ENCODE measurements at places on chromosomes 12 and 14.

GRCh38 chr14:55819610-55820304 lies 239.8 kb downstream of the KTN1 start:
- DNase-seq: no peak

- no peak for DNase-seq
These were observed 422.6 kb downstream of the MDGA2 start for GRCh38 chr14:47252802-47253201.

DNA sequence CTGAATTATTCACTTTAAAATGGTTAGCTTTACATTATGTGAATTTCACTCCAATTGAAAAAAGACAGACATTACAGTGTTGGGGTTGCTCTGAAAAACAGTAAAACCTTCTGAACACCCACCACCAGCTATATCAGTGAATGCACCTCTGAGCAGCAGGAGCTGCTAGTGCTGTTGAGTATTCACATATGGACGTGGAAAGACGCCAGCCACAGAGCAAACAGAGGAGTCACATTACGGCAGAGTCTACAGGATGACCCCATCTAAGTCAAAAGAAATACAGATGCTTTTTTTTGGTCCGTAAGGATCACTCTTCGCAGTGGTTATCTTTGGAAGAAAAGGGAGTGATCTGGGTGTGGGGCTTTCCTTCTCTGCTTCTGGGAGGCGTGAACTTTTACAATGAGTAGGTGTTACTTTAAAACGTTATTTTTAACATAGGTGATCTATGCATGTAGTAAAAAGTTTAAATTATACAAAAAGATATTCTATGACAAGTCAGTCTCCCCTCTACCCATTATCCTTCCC lies 4.5 kb downstream of the HVCN1 start:
- no peak for DNase-seq

- DNase-seq: peak; percentile 38
These were observed 8.5 kb upstream of the PRKAB1 start for GRCh38 chr12:119659289-119659897.

DNA sequence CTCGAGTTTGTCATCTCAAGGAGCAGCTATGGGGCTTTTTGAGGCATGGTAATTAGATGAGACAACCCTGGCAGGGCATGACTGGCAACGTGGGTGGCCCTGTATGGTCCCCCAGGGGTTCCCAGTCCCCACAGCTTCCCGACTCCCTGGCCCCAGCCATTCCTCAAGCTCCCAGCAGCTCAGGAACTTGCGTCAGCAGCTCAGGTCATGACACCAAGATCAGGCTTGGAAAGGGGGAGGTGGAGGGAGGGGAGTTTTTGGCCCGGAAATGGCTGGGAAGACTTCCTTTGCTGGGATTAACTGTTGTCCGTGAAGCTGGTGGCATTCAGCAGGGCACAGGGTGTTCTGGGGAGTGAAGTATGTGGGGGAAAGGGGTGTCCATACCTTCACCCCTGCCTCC lies 10.4 kb upstream of the NRIP2 start:
- no peak for DNase-seq

DNA sequence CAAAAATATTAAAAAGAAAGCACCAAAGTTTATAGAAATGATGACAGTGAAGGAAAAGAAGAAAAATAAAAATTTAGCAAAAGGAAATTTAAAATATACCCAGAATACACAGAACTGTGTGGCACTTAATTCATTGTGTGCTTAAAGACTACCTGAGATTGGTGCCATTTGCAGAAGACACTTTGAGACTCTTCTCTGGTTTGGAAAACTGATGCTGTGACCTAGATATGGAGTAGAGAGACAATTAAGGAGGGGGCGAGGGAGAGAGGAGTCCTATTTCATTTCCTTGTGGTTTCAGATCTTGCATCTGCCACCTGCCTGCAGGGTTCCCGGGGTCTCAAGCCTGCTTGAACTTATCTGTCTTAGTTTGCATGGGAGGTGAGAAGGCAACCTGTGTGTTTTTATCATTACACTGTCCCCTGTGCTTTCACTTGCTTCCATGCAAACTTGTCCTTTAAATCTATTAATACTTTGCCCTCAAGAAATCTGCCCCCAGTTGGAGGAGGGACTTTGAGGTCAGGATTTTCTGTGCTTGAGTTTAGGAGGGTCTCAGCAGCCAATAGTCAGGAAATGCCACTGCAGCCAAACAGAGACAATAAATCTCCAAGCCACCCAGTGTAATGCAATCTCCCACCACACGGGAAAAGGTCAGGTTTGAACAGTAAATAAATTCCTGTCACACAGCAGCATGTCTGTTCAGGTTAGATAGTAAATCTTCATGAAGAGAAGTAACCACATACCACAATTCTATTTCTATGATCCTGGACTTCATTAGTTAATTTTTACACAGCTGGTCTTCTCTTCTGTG lies 119.4 kb downstream of the CAND1 start:
- no peak for DNase-seq

DNA sequence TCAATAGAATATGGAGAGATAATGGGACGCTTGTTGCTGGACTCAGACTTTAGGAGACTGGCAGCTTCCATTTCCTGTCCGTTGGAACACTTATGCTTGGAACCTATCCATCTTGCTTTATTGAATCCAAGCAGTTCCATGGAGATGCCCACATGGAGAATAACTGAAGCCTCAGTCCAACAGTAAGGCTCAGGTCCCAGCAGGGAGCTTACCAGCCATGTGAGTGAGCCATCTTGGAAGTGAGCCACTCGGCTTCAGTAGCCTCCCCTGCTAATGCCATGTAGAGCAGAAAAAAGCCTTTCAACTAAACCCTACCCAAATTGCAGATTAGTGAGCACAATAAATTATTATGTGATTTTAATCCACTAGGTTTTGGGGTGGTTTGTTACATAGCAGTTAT lies 538.8 kb upstream of the STXBP6 start:
- DNase-seq: no peak

DNA sequence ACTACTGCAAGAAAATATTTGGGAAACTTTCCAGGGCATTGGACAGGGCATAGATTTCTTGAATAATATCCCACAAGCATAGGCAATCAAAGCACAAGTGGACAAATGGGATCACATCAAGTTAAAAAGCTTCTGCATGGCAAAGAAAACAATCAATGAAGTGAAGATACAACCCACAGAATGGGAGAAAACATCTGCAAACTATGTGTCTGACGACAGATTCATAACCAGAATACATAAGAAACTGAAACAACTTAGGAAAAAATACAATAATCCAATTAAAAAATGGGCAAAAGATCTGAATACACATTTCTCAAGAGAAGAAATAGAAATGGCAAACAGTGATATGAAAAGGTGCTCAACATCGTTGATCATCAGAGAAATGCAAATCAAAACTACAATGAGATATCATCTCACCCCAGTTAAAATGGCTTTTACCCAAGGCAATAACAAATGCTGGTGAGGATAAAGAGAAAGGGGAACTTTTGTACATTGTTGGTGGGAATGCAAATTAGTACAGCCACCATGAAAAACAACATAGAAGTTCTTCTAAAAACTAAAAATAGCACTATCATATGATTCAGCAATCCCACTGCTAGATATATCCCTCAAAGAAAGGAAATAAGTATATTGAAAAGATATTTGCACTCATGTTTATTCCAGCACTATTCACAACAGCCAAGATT lies 33.8 kb upstream of the ATP2B1 start:
- DNase-seq: no peak

DNA sequence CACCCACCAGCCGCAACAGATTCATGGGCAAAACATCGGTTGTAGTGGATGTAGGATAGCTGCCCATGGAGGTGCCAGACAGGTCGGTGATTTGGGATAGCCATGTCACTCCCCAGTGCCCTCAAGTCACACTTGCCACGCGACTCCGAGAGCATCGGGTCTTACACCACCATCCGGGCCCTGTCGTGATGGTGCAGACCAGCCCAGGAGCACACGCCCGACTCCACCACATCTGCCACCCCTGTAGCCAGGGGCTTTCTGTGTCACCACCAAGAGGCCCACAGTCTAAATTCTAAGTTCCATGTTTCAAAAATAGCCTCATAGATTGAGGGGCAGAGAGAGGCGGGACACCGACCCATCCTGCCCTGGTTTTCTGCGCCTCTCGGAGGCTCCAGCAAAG lies 18.0 kb downstream of the FOXN4 start:
- DNase-seq: no peak

GRCh38 chr14:37472906-37473305 lies 122.1 kb downstream of the FOXA1 start:
- DNase-seq: no peak

DNA sequence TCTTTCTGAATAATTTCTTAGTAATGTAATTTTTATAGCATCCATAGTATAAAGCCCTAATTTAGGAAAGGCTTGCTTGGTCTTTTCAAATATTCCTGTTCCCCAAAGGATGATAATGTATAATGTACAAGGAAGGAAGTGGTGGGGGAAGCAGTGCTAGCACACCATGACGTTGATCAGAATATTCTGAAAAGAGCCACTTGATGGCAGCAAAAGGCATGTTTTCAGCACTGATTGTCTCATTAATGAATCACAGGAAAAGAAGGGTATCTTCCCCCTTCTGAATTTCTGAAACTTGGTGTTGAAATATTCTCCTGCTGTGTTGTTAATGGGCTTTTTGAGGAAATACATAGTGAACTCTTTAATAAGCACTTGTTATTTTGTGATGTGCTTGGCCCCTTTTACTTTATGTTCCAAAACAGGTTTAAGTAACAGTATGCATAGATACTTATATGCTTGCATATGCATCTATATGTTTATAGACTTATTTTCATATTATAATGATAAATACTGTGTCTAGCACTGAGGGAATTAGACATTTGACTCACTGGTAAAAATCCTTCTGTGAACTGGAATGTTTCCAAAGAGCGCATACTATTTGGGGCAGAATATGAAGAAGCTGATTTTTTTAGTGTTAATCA lies 122.0 kb downstream of the TMEM117 start:
- DNase-seq: no peak

GRCh38 chr14:64891839-64892375 lies 12.2 kb upstream of the SPTB start:
- DNase-seq: no peak

DNA sequence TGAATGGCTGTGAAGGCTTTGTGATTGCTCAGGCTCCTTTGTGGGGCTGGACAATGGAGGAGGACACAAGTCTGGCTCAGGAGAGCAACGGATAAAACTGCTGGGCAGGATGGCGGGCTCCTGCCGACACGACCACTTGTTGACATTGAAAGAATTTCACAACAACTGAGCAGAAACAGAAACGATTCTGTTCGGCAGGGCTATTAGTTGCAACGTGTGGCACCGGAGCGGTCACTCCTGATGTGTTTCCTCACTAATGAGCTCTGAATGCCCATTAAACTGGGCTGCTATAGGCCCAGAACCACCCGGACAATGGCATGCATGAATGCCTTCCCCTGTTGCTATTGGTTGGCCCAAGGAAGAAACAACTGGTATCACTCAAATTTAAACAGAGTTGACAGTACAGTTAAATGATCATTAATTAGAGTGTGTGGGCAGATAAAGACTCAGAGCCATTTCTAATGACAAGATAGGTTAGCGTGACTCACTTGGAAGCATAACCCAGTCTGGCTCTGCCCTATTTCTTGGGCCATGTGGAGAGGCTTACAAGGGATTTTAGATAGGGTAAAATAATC lies 142.9 kb downstream of the ASCL1 start:
- DNase-seq: no peak

GRCh38 chr14:33576014-33576413 lies 374.9 kb downstream of the EGLN3 start:
- no peak for DNase-seq

GRCh38 chr14:86086962-86087361 lies 557.0 kb downstream of the FLRT2 start:
- DNase-seq: no peak

DNA sequence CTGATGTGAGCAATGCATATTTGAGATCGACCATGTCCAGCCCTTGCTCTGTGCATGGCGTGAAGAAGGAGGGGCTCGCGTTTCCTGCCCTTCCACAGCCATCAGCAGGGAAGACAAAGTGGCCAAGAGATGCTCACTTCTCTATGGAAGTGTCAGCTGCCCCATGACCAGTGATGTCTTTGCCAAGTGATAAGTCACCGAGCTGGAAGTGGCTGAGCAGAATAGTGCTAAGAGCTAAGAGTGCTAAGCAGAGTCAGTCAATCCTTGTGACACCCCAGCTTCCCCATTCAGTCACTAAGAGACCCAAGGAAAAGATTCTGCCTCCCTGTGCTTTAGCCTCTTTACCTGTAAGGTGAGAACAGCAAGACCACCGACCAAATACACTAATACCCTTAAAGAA lies 50.5 kb upstream of the CEP83 start:
- no peak for DNase-seq

GRCh38 chr14:32205554-32205953 lies 2.5 kb upstream of the RNU6-8 start:
- DNase-seq: no peak

- no peak for DNase-seq
These were observed 4.1 kb downstream of the TMEM121 start for GRCh38 chr14:105530285-105531087.

GRCh38 chr12:44063671-44064070 lies 227.8 kb downstream of the TMEM117 start:
- no peak for DNase-seq

GRCh38 chr12:76346236-76346635 lies 2.0 kb downstream of the BBS10 start:
- no peak for DNase-seq

GRCh38 chr14:59132796-59133494 lies 55.5 kb upstream of the DAAM1 start:
- no peak for DNase-seq

DNA sequence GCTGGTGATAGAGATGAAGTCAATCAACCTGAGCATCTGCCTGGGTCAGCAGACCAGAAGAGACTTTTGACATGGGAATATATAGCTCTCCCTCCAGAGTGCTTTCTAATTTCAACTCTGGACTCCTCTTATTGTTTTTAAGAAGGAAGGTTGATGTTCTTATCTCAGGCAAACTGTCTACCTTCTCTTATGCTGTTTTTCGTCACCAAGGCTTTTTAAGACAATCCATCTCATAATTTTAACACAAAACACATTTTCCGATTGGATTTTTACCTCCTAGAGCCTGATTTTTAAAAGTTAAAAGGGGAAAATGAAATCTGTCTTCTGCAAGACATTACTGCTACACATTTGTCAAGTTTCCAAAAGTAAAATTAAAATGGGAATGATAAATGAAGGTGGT lies 368.7 kb upstream of the MIS18BP1 start:
- no peak for DNase-seq

GRCh38 chr14:103562179-103562428 lies 353 bp downstream of the BAG5 start:
- DNase-seq: no peak

DNA sequence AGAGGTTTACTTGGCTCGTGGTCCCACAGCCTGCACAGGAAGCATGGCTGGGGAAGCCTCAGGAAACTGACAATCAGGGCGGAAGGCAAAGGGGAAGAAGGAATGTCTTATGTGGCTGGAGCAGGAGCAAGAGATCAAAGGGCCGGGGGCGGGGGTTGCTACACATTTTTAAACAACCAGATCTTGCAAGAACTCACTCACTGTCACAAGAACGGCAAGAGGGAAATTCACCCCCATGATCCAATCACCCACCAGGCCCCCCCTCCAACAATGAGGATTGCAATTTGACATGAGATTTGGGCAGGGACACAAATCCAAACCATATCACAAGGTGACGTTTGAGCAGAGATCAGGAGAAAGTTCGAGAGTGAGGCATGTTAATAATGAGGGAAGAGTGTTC lies 163.7 kb upstream of the RPH3A start:
- no peak for DNase-seq

Data from WTC11 (cell line).